ENCODE measurements at places on chromosomes 7 and 10. TPM values are rescaled to one million over a fixed set of nuclear protein-coding genes. Genes with fewer than 3 reads are reported as not detected.

ELOVL3 gene
- 4.6 TPM for total RNA-seq

EIF3B gene
- 117 TPM for total RNA-seq

IL6 gene
- 17.7 TPM for total RNA-seq

DNA sequence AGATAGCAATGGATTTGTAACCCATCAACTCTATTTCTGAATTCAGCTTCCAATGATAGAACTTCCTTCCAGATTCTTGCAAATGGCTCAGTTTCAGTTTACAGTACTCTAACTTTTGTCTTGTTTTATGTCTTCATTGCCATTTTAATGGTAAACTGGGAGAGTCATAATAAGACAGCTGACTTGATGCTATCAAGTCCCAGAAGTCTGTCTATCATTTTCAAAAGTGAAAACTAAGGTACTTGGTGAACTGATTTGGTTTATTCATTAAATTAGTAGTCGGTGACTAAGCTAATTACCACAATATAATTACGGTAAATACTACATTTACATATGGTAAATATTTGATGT, 25.0 kb downstream of the RTKN2 start:
- DNase-seq, result no peak

GIMAP7 gene
- 102 TPM for total RNA-seq

DNA sequence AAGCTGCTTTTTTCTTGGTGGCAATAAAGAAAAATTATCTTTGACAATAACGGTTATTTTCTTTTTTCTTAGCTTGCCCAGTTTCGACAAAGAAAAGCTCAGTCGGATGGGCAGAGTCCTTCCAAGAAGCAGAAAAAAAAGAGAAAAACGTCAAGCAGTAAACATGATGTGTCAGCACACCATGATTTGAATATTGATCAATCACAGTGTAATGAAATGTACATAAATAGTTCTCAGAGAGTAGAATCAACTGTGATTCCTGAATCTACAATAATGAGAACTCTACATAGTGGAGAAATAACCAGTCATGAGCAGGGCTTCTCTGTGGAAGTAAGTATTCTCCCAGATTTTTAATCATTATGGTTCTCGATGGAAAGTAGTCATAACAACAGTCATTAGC, 33.0 kb downstream of the AKAP9 start:
- DNase-seq, result no peak

DNA sequence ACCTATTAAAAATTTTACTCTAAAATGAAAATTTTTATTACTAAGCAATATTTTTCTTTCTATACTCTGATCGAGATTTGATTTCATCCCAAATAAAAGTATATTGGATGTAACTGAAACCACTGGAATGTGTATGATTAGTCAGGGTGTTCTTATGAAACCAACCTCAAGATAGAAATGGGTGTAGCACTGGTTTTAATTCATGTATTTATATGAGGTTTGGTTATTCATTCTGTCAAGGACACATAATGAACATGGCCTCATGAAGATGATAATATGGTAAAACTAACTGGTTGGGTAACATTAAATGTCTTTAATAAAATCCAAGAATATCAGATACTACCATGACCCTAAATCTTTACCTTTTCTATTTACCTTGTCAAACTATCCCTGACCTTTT, 197.7 kb downstream of the SEMA3A start:
- DNase-seq, result no peak

TEX47 gene
- total RNA-seq, result not detected

DNA sequence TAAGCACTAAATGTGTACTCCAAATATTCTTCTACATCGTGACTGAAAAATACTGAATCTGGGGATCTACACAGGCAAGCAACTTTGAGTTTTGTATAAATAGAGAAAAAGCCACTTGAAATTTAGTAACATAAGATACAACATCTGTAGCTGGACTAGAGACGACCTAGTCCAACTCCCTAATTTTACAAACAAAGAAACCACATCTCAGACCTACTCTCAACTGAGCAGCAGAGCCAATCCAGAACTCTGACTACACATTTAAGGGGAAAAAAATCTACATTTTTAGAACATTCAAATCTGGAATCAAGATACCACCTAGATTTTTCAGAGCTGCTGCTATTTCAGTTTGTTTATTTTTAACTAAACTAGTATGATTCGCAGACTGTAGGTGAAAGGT, 88.9 kb downstream of the CABCOCO1 start:
- no peak for DNase-seq
